HTR-8/SVneo (cell line): ENCODE measurements at places on chromosomes 13 and 19.

DNA sequence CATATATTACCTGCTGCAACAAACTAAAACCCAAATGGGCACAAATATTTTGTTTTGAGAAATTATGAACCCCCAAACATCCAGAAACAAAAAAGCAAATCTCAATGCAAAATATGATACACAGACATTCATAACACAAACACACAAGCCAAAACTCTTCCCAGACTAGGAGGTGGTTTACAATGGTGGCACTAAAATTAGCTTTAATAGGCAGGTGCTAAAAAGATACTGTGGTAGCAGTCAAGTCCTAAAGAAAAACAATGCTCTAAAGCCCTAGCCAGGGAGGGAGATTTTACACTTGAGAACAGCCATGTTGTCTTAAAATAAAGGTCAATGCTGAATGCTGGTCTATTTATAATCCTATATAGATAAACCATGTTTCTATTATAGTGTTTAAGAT lies 65.0 kb downstream of the DOCK9 start:
- no peak for DNase-seq

DNA sequence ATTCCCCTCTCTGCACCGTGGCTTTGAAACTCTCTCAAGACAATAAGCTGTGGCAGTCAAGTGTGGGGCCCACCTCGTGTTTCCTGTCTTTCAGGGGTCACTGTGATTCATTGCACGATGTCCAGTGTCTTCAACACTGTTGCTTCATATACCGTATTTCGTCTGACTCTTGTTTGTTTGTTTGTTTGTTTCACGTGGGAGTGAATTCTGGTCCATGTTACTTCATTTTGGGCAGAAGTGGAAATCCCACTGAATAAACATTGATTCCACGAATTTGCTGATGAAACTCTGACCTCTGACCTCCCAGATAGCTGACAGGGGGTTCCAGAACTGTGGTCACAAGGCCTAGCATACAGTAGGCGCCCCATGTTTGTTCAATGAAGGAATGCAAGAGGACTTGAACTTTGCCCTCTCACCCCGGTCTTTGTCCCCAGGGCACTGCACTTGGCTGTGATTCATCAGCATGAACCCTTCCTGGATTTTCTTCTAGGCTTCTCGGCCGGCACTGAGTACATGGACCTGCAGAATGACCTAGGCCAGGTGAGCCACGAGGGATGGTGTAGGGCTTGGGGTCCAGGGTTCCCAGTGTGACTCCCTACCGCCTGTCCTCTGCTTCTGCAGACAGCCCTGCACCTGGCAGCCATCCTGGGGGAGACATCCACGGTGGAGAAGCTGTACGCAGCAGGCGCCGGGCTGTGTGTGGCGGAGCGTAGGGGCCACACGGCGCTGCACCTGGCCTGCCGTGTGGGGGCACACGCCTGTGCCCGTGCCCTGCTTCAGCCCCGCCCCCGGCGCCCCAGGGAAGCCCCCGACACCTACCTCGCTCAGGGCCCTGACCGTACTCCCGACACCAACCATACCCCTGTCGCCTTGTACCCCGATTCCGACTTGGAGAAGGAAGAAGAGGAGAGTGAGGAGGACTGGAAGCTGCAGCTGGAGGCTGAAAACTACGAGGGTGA lies 5.1 kb downstream of the NFKBIB start:
- no peak for DNase-seq

DNA sequence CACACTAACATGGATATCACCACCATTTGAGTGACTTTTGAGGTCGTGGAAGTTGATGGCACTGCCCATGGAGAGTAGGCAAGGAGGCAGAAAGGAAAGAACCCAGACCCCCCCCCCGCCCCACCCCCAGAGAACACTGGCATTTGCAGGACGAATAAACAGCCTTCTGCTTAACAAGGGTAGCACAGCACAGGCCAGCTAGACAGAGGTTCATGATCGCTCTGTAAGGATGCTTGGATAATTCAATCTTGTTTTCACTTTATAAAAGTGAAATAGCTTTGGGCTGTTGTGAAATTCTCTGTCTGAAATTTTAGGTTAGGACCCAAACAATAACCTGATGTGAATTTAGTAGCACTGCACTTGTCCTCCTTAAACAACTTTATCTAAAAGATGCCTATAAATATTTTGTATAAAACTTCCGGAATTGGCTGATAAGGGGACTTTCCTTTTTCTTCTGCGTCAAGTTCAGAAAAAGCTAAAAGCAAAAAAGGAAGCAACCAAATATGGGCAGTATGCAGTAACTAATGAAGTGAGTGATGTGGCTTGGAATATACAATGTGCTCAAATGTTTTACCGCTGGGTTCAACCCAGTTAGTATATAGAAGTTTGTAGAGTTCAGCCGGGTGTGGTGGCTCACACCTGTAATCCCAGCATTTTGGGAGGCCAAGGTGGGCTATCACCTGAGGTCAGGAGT lies 163.7 kb downstream of the SHISA2 start:
- DNase-seq: no peak

- no peak for DNase-seq
Measured at GRCh38 chr19:5154799-5155426, 185.7 kb downstream of the PTPRS start.

GRCh38 chr13:47499358-47500150 lies 501.5 kb downstream of the SUCLA2 start:
- no peak for DNase-seq

GRCh38 chr19:3067563-3067962 lies 5.3 kb upstream of the TLE5 start:
- no peak for DNase-seq

DNA sequence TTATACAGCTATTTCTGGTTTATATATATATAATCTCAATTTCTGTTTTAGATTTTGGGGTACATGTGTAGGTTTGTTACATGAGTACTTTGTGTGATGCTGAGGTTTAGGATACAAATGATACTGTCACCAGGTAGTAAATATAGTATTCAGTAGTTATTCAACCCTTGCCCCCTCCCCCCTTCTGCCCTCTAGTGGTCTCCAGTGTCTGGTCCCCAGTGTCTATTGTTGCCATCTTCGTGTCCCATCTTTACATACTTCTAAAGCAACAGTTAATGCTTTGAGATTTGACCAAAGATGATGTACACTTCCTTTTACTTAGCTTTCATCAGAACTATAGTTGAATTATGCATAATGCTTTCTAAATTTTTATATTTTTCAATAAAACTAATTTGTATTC lies 1623.4 kb upstream of the PRR20A start:
- no peak for DNase-seq

- DNase-seq: no peak
Measured at GRCh38 chr13:111344471-111345191, 24.2 kb downstream of the TEX29 start.

- no peak for DNase-seq
Measured at GRCh38 chr19:35408284-35409171, 37.7 kb downstream of the GPR42 start.

DNA sequence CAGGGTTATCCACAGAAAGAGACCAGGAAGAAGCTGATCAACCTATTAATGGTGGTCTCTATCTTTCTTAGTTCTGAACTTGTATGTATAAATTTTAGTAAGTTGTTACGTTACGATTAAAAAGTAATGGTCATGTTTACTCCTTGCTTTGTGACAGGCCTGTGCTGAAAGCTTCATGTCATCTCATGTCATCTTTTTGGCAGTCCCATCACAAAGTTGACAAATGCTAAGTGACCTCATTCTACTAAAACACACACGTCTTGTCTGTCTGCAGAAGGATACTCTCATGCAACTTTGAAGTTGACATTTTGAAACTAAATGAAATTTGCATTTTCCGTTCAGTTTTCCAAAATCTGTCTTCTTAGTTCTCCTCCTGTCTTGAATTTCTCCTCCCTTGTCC lies 345.9 kb downstream of the DNAJC15 start:
- DNase-seq: no peak

GRCh38 chr13:28376604-28377003 lies 118.3 kb downstream of the FLT1 start:
- DNase-seq: no peak

GRCh38 chr13:73938372-73939070 lies 195.7 kb downstream of the KLF12 start:
- DNase-seq: peak; percentile 40

- DNase-seq: no peak
Measured at GRCh38 chr13:30726192-30726591, 9.2 kb upstream of the ALOX5AP start.

DNA sequence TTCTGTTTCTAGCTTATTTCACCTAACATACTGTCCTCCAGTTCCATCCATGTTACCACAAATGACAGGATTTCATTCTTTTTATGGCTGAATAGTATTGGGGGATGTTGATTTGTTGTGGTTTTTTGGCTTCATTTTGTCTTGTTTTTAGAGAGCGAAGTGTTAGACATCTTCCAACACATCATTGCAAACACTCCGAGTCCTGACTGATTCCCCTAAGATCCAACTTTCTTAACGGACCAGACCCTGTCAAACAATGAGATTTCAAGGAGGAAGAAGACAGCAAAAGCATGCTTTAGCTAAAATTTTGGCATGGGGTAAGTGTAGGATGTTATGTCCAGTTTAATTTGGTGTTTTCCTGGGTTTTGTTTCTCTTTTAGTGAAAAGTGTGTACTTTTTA lies 3.8 kb upstream of the CASP14 start:
- DNase-seq: no peak

DNA sequence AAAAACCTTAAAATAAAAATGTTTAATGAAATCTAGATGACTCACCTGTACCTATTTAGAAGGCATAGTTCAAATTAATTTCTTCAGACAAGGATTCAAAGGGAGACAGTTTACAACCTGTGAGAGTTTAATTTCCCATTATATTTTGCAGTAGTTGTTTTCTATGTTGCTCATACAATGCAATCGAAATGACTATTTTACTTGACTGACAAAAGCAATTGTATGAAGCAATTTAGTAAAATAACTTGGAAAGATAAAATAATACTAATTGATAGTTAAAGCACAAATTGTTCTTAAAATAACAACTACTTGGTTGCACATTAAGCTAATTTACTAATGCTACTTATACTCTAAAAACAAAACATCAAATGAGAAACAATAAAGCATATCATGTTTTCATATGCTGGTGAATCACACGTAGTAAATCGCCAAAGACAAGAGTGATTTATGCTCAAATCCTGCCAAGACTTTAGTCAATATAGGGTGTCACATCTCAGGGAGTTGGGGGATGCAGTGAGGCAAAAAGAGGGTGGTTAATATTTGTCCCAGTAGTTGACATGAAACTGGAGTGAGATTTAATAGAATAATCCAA lies 6.4 kb downstream of the DACH1 start:
- DNase-seq: no peak

- DNase-seq: no peak
Measured at GRCh38 chr13:82341116-82341515, 1541.2 kb downstream of the SLITRK1 start.

DNA sequence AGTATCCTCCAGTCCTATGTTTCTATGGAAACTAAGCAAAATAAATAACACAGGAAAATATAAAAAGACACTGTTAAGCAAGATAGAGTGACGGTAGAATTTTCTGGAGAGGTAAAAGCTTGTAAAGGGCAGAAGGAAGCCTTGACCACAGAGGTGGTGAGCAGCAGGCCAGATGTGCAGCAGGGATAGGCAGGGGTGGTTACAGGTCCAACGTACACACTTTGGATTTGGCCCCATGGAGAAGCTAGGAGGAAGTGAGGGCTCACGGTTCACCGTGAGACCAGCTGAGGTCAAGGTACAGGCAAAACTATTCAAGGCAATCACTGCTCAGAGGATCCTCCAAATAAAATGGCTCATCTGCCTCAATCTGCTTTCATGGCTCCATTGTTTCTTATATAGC lies 242.8 kb downstream of the B3GLCT start:
- no peak for DNase-seq

- DNase-seq: no peak
Measured at GRCh38 chr19:44722131-44723121, 23.5 kb downstream of the CEACAM16 start.

DNA sequence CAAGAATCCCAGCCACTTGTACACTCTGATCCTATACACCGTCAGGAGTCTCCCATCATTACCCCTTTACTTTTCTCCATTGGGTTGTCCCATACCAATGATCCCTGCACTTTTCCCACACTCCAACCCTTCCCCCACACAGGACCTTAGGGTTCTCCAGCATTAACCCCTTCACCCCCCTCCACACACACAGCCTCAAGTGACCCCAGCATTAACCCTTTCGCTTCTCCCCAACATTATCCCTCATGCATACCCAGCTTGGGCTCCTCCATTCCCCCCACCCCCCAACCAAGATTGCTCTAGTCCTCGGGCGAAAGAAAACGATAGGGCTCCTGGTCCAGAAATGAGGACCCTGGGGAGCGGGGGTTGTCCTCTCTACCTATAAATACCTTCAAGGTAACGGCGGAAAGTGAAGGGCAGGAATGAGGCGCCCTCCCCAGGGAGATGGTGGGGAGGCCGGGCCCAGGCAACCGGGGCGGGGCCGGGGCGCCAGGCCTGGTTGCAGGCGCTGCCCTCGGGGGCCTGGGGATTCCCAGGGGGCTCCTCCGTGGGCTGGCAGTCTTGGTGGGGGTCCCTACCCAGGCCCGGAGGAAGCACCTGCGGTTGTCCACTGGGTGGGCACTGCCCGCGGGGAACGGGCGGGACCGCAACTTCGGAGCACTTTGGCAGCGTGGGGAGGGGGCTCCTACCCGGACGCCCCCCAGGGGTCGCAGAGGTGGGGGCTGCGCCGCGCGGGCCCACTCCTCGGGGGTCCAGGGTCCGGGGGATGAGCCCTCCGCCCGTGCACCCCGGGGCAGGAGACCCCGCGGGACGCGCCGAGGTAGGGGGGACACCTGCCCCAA lies 757 bp downstream of the WIZ start:
- no peak for DNase-seq

GRCh38 chr19:8093740-8094139 lies 41.2 kb downstream of the CCL25 start:
- DNase-seq: no peak

DNA sequence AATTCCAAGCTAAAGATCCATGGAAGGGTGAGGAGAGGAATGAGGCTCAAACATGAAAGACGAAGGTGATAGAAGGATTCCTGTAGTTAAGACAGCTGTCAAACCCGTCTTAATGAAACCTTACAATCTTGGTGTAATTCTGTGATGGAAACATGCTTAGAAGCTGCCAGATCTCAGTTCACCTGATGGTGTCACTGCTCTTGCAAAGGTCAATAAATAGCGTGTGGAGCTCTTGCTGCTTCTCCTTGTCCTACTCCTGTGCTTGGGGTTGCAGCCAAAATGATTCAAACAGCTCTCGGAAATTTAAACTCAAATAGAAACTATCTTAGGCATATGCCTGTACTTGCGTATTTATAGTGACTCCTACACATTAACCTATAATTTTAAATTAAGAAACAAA lies 1705.0 kb downstream of the OLFM4 start:
- DNase-seq: no peak

DNA sequence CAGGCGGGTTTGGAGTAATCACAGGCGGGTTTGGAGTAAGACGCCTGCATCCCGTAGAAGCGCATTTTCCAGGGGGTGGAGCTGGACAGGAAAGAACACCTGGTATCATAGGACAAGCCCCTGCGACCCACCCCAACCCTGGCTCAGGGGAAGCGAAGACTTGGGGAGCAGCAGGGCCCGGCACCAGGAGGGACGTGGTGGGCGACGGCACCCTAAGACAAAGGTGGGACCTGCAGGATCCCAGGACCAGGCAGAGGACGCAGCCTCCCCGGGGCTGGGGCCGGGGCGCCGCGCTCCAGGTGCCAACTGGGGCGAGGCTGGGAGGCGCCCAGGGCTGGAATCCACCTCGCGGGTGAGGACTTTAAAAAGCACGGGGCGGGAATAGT lies 520 bp downstream of the ZNF600 start:
- peak; percentile 5 for DNase-seq
